ENCODE measurements at places on chromosomes 4 and X. TPM values are rescaled to one million over a fixed set of nuclear protein-coding genes. Genes with fewer than 3 reads are reported as not detected.

- no peak for DNase-seq
Observed at GRCh38 chr4:21034728-21035127, 334.5 kb downstream of the PACRGL start.

Gene MAGED4
- total RNA-seq: 1.4 TPM

- no peak for DNase-seq
Observed at GRCh38 chr4:30718641-30719453, 1.3 kb upstream of the PCDH7 start.

DNA sequence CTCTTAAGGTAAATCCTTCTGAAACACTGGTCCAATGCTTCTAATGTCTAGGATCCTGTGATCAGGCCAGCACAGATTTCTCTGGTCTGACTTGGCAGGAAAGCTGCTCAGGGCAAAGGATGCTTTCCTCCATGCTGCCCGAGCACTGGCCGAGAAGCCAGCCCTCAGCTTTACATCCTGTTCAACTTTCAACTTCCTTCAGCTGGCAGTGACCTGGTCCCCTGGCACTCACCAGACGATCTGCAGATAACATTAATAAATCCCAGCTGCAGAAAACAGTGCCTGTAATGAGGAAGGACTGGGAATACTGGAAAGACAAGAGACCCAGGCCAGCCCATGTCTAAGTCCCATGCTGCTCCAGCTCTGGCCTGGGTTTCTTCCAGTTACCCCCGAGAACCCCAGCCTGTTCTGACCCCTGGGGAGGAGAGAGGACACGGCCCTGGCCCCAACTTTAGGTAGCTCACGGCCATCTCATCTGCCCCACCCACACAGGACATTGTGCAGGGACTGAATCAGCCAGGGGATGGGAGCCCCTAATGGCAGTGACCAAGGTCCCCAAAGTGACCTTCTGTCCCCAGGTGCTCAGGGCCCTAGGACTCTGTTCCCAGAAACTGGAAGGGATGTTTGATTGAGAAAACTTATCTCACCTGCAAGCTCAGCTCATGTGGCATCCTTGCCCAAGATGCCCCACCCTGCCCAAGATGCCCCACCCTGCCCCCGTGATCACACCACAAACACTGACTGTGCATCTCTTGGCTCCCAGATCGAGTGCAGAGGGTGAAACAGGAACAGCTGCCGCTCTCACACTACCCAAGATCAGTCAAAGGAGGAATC is 28.0 kb downstream of the JAKMIP1 start:
- DNase-seq: no peak

DNA sequence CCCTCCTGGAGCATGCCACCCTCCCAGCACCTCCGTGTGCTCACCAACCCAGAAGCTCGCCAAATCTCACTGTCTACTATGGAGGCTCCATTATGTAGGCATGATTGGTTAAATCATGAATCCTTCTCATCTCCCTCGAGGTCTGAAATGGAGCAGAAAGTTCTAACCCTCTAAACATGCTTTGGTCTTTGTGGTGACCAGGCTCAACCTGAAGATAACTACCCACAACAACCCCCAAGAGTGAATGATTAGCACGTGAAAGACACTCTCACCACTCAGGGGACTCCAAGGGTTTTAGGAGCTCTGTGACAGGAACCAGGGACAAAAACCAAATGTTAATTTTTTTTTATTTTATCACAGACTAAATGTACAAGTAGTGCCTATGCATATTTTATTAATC is 47.2 kb downstream of the APBB2 start:
- no peak for DNase-seq

Gene PABPC4L
- 0.33 TPM for total RNA-seq

GRCh38 chrX:133804072-133804471 is 181.3 kb downstream of the GPC3 start:
- DNase-seq: no peak

Gene TLR6
- total RNA-seq: 10.4 TPM

Gene GRID2
- total RNA-seq: not detected

Gene PROM1
- total RNA-seq: 2.9 TPM

DNA sequence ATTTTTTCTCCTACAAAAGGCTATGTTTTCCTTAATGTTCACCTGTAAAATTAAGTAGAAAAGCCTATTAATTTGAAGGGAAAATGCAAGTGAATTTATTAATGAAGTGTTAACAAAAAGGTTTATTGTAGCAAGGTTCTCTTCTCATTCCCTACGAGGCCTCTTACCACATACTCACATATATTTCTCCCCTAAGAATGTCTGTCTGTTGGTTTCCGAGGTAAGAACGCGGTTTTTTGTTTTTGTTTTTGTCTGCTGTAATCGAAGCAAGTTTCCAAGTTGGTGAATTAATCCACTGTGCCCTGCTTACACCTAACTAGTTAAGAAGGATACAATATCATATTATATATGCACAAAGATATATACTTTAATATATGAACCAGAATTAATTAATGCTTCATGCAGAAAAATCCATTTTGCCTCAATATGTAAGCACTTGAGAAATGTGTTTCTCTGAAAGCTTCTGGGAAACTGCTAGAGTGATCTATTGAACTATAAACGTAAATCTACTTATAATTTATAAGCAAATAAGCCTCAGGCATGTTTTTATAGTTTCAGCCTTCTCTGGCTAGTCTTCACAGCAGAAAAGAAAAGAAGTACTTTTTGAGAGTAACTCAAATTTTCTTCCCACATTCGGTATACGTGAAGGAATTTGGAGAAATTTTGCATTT is 120.8 kb downstream of the EGF start:
- DNase-seq: no peak

DNA sequence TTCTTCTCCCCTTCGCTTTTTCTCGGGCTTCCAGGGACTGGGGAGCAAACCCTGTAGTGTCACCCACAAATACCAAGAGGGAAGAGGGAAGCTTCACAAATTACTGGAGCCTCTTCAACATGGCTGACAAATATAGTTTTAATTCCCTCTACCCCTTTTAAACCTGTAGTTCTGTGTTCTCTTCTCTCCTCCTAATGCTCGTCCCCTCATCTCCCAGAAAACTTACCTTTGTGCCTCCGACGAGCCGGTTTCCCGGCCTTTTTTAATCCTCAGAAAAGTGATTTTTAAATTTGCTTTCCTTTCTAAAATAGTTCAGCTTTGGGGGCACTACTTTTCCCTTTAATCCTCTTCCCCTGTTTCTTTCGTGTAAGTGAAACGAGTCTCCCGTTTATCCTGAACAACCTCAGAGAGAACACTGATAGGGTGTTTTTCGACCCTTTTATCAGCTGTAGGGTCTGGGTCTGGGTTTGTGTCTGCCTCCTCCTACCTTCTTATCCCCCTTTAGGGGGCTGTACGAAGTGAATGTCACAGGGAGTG is 408 bp downstream of the TET2 start:
- DNase-seq: no peak

GRCh38 chrX:122187069-122187713 is 996.9 kb upstream of the GRIA3 start:
- no peak for DNase-seq

Gene HPSE
- total RNA-seq: 7.6 TPM

DNA sequence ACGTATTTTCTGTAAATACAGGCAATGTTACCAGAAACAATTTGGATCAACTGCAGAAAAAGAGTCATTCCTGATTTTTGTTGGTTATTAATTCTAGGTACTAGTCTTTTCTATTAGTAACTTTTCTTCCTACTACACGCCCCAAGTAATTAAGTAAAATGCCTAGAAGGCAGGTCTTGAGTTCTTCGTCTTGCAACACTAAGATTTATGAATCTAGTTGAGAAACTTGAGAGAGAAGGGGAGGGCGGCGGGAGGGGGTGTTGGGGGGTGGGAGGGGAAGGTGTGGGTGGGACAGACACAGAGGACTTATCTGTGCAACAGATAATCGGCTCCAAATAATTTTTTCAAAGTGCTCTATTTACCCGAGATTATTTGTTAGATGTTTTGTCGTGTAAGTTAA is 3.0 kb downstream of the RAP2C start:
- DNase-seq: no peak

Gene PLAC8
- 78.7 TPM for total RNA-seq

GRCh38 chrX:23731951-23732350 is 11.1 kb downstream of the ACOT9 start:
- DNase-seq: no peak

GRCh38 chrX:132958091-132958703 is at the start of gene HS6ST2:
TSS of gene HS6ST2 (minus strand) at chrX:132958629.
- DNase-seq: no peak

Gene DRD5
- total RNA-seq: not detected

- no peak for DNase-seq
Observed at GRCh38 chr4:78656968-78657445, 105.4 kb downstream of the ANXA3 start.

- DNase-seq: no peak
Observed at GRCh38 chr4:188078116-188078515, 31.3 kb downstream of the TRIML2 start.

Gene XKRX
- 4.4 TPM for total RNA-seq

DNA sequence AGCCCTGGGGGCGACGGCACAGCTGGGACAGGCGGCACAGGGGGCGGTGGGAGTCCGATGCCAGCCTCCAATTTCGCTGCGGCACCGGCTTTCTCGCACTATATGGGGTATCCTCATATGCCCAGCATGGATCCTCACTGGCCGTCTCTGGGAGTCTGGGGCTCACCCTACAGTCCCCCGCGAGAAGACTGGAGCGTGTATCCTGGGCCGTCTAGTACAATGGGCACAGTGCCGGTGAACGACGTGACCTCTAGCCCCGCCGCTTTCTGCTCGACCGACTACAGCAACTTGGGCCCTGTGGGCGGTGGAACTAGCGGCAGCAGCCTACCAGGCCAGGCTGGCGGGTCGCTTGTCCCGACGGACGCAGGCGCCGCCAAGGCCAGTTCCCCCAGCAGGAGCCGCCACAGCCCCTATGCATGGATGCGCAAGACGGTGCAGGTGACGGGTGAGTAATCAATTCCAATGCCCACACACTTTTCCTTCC is 500 bp downstream of the CDX4 start:
- DNase-seq: peak; percentile 29

Gene HS3ST1
- 10.5 TPM for total RNA-seq

DNA sequence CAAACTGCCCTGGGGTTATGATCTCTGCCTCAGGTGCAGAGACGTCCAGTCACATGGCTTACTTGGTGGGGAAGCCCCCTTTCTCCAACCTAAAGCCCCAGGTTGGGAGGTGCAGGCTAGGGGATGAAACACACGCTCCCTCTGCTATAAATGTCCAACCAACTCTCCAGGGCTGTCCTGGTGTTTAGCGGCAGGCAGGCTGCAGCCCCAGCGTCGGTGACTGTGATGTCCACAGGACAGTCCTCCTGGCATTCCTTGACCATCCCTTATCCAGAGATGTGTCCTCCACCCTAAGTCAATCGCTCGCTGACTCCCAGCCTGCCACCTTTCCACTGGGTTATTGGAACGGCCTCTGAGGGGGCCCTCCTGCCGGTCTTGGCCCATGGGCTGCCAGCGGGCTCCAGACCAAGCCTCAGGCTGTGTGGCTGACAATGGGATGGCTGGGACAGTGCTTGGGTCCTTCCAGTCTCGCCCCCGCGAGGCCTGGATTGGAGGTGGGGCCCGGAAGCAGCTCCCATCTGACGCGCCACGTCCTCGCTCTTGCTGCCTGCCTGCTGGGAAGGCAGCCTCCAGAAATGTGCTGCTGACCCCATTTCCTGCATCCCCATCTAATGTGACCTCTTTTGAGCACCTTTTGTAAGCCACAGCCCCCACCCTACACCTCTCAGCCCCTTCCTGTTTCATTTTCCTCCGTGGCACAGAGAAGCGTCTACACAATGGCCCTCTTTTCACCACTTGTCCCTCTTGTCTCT is 60.8 kb upstream of the ADRA2C start:
- no peak for DNase-seq

DNA sequence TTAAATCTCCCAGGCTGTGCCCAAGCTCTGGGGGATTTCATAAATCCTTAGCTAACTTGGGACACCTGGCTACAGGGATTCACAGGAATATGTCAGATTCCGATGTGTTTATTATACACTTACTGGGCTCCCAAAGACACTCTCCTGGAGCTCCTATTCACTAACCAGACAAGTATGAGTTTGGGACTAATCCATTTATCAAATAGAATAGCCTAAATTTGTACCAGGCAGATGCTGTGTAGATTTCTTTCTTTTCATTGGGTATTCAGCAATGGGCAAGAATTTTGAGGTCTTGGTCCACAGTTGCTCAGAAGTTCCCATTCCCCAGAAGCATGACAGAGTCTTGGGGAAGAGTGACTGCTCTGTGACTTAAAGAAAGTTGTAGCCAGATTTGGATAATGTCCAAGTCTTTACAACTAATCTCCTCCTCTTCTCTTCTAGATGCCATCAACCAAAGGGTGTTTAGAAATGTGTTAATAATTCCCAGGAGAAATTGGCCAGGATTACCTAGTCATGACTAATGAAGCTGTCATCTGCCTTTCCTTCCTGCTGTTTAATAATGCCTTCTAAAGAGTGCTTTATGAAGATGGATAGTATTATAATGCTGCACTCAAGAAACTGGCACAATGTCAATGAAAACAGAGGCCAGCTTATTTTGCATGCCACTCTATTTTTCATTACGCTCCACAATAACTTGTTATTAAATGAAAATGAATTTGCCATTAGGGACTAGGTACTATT is 120.9 kb downstream of the CHIC2 start:
- DNase-seq: no peak

Gene MAGEA3
- total RNA-seq: not detected

Gene PPP2R2C
- 0.17 TPM for total RNA-seq

Gene SLC9A7
- total RNA-seq: 4.6 TPM

GRCh38 chrX:49166914-49167739 is 4.6 kb downstream of the MAGIX start:
- peak; percentile 83 for DNase-seq

GRCh38 chrX:74535408-74536151 is 78.8 kb downstream of the RLIM start:
- peak; percentile 69 for DNase-seq

DNA sequence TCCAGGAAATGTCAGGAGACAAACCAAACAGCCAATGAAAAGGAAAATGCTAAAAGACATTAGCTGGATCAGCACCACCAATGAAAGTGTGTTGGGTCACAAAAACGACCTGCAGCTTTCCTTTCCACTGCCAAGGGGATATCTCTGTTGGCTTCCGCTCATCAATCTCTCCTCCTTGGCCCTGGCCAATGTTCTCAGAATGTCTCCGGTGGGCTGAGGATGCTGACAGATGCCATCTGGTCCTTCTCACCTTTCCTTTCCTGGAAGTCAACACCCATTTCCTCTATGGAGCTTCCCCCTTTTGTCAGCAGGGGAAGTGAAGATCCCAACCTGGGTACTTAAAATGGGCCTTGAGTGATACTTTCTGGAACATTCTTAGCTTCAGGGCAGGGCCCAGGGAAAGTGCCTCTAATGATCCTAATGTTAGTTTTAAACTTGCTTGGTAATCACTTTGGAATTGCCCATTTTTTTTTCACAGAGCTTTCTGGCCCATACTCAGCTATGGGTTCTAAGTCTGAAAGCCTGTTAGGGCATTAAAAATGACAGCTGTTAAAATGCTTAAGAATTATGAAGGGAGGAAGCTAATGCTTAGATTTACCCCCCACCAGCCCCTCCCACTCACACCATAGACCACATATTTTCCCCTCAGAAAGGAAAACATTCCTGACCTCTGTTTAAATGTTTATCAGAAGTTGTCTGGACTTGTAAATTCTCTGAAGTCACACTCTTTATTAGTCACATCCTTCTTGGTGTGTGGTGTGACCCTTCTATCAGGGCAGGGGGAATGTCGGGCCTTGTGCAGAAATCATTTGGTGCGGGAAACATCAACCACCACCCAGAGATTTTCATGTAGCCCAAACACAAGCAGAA is 29.2 kb downstream of the IGFBP7 start:
- no peak for DNase-seq
